ENCODE measurements at places on chromosomes 13 and 19.
A peak's percentile ranks its signal among the peaks of the same experiment; 100 is the strongest.

- no peak for DNase-seq
Observed at GRCh38 chr19:56223481-56223880, 21.4 kb downstream of the ZSCAN5C start.

DNA sequence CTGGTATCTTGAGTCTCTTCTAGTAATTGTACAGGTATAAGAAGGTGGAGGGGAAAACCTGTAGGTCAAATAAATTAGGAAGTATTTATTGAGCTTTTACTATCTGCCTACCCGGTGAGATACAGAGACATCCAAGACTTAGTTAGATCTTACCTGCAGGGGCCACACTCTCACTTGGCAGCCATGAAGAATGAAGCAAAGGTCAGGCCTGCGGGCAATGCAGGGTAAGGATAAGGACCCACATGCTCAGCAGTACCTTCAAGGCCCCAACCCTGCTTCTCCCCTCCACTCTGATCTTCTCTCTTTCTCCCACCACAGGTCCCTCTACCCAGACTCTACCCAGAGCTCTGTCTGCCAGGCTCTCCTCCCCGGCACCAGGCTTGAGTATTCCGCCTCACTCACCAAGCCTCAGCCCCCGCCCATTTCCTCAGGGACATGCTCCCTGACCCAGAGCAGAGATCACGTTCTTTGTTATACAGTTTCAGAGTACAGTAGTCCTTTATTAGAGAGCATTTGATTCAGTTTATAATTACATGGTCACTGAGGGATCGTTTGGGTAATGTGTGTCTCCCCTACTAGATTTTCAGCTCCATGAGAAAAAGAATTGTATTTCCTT, 18.9 kb upstream of the CLDN10 start:
- DNase-seq = no peak

DNA sequence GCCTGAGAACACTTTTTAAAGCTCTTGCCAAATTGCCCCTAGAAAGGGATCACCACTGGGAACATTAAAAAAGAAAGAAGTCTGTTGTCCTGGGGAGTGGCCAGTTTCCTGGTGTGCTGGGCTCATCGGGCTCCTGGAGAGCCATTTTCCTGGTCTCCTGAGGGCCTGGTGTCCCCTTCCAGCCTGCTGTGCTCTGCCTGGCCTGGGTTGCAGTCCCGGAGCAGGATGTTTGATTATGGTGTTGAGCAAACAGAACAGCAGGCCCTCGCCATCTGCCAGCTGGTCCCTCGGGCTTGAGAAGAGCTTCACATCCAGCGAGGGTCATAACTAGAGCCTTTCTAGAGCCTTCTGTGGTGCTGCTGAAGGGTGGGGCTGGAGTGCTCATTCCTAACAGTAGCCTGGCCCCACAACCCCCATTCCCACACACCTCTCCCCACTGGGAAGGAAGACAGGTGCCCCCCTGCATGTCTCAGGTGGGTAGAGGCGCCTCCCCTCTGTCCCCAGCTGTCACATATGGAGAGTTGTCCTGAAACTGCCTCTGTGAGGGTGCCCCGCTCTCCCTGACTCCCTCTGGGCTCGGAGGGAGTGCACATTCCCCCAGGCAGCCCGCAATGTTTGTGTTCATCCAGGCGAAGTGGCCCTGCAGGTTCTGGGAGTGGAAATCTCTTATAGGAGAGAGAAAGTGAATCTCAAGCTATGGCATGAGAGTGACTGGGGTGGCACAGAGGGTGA, 151.1 kb downstream of the SIPA1L3 start:
- no peak for DNase-seq

- no peak for DNase-seq
Observed at GRCh38 chr19:5822181-5822844, 17.2 kb downstream of the FUT6 start.

DNA sequence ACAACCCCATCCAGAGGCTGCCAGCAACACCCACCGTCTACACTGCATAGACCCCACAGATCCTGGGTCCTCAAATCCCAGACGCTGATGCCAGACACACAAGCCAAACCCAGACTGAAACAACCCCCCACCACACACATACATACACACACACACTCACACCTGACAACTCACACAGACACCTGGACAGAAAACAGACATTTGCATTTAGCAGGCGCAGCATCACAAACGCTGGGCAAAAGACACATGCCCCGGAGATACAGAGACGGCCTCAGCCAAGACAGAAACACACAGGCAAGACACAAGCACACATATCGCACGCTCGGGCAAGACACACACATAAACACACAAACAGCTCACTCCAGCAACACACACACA, 1.3 kb downstream of the BBC3 start:
- peak; percentile 52 for DNase-seq

DNA sequence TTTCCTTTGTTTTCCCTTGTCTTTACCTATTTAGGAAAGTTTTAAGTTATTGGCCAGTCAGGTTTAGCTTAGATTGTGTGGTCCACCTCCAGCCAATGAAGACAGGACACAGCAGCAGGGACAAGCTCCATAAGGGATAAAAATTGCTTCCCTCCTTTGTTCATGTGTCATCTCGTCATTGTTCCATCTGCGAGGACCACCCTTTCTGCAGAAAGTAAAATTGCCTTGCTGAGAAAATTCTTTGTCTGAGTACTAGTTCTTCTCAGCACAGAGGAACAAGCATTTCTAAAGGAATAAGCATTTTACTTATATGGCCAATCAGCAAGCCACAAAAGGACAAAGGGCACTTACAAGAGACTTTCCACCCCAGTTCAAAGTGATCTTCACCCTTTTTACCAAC, 11.4 kb downstream of the ZNF560 start:
- no peak for DNase-seq

GRCh38 chr13:97448503-97449251, 14.7 kb downstream of the RAP2A start:
- no peak for DNase-seq

DNA sequence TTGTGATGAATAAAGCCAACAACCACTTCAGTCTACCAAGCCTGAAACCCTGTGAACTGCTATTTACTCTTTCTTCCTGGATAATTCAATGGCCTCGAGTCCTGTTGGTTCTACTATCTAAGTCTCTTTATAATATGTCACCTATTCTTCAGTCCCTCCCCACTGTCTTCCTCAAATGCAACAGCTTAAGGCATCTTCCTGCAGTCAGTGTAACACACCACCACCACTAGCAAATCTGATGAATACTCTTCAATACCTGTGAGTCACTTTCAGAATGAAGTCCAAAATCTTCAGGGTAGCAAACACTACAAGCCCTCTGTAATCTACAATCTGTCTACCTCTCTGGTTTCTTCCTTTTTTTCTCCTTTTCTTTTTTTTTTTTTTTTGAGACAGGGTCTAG, 32.9 kb downstream of the ZDHHC20 start:
- DNase-seq = no peak

DNA sequence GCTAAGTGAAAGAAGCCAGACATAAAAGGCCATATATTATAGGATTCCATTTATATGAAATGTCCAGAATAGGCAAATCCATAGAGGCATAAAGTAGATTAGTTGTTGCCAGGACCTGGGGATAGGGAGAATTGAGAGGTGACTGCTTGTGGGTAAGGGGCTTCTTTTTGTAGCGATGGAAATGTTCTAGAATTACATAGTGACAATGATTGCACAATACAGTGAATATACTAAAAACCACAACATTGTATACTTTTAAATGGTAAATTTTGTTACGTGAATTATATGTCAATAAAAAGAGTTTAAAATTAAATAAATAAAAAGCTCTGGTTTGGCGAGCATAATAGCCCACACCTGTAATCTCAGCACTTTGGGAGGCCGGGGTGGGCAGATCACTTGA, 486.8 kb downstream of the KLF12 start:
- no peak for DNase-seq

DNA sequence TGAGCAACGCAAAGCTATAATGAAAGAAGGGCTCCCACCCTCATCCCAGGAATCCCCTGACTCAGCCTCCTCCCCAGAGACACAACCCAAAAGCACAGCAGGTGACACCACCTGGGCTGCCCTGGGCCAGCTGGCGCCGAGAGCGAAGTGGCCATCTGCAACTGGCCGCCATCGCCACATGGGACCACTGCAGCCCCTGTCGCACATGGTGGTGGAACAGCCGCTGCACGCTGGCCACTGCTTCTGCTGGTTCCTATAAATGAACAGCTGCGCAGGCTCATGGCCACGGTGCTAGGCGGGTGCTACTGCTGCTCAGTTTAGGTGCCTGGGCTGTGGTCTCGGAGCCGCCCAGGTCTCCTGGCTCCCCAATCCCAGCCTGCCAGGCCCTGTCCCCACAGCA, 11.6 kb upstream of the ISYNA1 start:
- DNase-seq = no peak

GRCh38 chr19:40294560-40294959, 9.4 kb upstream of the AKT2 start:
- no peak for DNase-seq

- no peak for DNase-seq
Observed at GRCh38 chr13:27355894-27356293, 68.5 kb upstream of the GTF3A start.

DNA sequence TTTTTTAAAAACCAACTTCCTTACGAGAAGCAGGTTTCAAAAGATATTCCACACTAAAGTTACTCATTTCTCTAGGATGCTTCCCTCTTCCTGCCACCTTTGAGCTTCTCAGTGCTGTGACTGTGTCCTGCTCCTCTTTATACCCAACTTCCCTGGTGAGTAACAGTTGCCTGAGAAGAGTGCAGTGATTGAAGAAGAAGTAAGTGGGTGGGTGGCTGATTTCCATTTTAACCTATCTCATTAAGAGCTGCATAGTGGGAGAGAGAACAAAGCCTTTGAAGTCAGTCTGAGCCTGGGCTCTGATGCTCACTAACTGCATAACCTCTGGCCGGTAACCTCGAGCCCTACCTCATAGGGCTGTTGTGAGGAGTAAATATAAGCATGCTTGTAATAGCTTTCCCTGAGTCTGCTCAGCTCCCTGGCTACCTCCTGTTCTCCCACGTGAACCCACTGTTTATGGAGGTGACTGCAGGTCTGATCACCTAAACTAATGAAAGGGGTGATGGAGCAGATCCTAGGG, 977.3 kb downstream of the UQCRFS1 start:
- no peak for DNase-seq

- DNase-seq = no peak
Observed at GRCh38 chr13:99425485-99426341, 75.6 kb upstream of the TM9SF2 start.

DNA sequence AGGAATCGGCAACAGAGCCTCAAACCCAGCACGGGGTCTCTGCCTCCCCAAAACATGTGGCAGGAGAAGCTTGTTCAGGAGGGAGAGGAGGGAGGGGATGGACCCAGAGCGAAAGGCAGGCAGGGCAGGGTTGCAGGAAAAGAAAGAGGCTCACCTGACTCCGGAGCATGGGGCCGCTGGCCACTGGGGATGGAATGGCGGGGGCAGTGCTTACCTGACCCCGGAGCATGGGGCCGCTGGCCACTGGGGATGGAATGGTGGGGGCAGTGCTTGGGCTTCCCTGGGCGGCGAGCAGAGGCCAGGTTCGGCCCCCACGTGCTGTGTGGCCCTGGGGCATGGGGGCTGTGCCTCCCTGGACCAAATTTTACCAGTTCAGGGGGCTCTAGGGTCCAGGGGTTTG, 13.3 kb upstream of the CELF5 start:
- no peak for DNase-seq
